ENCODE measurements at places on chromosomes 2 and 18. TPM values are rescaled to one million over a fixed set of nuclear protein-coding genes. Genes with fewer than 3 reads are reported as not detected.
A peak's percentile ranks its signal among the peaks of the same experiment; 100 is the strongest.

PDE1A gene
- 0.27 TPM for total RNA-seq

SLC8A1 gene
- 1.6 TPM for total RNA-seq

DNA sequence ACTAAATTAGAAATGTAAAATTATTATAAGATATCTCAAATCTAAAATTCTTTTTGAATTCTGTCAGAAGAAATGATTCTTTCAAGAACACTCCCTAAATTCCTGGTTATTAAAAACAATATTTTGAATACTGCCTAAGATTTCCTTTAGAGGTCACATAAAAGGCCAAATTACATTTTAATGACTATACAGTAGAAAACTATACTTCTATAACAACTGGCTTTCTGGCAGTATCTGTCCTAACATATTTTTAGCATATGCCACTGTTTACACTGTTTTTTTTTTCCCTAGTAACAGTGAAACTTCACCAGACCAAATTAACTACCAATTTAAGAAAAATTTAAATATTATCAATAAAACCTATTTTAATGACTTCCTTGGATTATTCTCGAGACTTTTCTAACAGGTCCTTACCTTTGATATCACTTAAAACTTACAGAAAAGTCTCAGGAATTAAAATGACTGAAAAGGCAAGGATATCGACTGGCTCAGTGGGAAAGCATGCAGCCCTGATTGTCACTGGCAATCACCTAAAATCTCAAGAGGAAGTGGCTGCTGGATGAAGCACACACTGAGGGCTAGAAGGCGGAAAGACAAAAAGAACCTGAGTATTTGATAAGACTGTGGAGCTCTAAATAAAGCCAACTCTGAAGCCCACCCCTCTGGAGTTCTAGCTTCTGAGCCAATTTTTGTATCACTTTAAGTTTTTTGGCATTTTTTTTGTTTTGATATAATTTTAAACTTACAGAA lies 59.6 kb downstream of the SPIRE1 start:
- DNase-seq: peak; percentile 42

DNA sequence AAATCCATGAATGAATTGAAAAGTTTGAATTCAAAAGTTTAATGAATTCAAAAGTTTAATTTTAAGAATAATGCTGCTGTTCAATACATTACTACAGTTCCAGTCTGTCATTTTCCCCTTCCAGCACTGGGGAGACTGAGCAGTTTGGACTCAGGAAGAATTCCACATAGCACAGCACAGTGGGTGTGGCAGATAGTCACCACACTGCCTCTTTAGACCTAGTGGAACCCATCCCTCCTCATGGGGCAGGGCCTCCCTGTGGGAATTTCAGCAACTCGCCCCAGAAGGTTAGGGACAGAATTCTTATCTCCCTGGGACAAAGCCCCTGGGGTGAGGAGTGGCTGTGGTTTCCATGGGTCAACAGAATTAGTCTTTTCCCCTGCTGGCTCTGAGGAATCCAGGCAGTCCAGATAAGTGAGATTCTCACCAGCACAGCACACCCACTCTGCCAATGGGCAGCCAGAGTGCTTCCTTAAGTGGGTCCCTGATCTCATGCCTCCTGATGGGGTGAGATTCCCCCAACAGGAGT lies 442.0 kb upstream of the SYT4 start:
- no peak for DNase-seq
